ENCODE measurements at places on chromosomes 2 and 18.

DNA sequence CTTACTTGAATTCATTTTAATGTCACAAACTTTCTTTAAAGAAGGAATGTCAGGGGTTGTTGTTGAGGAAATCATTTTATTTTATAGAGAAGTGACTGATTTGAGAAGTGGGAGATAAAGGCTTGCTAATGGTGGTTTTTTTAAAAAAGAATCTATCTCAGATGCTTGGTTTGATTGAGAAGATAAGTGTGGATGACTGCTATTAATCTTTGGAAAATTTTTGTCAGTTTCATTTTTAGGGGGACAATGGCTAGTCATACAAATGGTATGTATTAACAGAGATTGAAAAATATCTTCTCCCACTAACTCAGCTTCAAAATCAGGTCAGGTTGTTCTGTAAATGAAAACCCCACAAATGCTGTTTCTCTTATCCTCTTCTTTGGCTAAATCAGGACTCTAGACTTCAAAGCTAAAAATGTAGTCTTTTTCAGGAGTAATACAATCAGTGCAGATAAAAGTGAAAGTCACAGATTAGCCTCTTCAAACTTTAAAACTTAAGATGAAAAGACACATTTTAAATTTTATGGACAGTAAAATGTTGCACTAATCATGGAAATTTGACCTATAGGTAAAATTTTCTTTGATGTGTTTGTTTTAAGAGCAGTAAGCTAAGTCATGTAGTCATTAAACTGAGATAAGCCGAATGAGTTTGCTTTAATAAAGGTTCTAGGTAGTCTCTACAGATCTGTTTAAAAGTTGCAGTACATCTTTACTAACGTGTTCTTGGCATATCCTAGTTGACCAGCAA, 674.2 kb upstream of the VRK2 start:
- no peak for DNase-seq

GRCh38 chr2:144115739-144116291, 404.1 kb downstream of the ZEB2 start:
- no peak for DNase-seq

GRCh38 chr18:22705328-22705727, 227.8 kb upstream of the RBBP8 start:
- DNase-seq = no peak

DNA sequence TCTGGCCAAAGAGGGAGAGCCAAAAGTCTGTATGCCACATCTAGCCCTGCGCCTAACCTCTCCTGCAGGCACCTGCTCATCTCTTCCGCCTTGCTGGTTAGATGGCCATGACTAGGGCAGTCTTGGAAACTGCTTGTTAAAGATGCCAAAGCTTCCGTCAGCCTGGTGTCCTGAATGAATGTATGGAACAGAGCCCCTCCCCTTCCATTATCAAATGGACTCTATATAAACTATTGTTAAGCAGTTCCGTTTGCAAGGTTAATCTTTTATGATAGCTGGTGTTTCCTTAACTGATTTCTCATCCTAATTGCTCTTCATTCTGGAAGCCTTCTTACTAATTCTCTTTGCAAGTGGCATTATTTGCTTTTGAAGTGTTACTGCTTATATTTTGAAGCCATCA, 87.1 kb downstream of the ATP9B start:
- DNase-seq = no peak

DNA sequence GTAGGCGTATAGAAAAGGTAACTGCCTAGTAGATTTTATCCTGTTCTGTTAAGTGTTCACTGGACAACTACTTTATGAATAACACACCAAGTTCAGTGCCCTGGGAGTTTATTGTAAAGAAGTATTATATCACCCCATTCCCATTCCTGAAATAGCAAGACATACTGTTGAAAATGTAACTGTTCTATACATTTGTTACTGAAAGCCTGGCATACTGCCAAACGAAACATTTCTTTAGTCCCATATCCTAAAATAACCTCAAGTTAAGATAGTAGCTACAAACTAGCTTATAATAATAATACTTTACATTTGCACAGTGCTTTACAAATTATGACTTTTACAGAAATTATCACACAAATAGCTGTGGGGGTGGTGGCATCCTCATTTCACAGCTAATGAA, 25.1 kb downstream of the SPDYA start:
- no peak for DNase-seq

DNA sequence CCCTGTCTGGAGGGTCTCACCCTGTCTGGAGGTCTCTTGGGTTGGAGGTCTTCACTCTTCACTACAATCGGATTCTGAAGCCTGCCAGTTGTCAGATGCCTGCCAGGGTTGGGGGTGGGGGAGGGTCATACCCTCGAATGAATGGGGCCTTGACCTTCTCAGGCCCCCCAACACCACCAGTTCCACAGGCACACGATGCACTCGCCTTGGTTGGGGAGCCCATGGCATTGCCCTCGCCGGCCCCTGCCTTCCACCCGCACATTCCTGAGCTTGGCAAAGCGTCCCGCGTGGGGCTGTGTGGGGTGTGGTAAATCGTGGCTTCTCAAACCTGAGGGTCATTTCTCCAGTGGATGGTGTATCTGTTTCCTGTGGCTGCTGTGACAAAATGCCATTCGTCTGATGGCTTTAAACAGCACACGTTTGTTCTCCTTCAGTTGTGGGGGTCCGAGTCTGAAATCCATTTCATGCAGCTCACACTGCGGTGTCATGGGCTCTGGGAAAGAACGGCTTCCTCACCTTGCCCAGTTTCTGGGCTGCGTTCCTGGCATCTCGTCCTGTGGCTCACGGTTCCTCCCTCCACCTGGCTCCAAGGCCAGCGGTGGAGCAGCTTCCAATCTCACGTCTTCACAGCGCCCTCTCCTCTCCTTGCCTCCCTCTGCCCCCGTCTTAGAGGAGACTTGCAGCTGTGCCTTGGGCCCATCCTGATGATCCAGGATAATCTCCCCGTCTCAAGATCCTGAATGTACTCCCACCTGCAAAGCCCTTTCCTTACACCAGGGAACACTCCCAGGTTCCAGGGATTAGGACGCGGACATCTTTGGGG, 38.0 kb upstream of the HPCAL1 start:
- DNase-seq = peak; percentile 28

DNA sequence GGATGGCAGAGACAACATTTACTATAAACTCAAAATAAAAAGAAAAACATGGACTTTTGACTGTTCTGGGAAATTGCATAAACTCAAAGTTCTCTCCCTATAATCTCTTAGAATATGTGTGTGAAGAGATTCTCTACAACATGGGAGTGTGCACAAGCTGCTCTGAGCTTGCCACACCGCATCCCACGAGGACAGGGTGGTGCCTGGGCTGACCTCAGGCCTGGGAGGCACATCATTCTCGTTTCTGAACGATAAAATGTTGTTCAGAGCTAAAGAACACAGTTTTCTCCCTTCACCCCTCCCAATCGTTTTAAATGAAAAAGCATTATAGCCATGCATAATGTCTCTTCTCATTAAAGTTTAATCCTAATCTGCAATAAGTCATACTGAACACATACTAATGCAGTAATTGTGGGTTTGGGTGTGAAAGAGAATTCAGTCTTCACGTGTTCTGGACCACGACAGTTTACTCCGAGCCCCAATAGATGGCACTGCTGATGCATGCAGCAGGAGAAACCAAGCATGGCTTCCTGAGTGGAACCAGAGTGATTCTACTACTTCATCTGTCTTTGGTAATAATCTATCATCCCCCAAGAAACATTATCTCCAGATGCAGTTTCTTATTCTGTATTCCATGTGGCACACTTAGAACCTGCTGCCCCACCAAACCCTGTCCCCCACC, 46.9 kb upstream of the LAMA1 start:
- DNase-seq = peak; percentile 55

GRCh38 chr2:174841936-174842335, 77.7 kb upstream of the CHRNA1 start:
- peak; percentile 25 for DNase-seq

DNA sequence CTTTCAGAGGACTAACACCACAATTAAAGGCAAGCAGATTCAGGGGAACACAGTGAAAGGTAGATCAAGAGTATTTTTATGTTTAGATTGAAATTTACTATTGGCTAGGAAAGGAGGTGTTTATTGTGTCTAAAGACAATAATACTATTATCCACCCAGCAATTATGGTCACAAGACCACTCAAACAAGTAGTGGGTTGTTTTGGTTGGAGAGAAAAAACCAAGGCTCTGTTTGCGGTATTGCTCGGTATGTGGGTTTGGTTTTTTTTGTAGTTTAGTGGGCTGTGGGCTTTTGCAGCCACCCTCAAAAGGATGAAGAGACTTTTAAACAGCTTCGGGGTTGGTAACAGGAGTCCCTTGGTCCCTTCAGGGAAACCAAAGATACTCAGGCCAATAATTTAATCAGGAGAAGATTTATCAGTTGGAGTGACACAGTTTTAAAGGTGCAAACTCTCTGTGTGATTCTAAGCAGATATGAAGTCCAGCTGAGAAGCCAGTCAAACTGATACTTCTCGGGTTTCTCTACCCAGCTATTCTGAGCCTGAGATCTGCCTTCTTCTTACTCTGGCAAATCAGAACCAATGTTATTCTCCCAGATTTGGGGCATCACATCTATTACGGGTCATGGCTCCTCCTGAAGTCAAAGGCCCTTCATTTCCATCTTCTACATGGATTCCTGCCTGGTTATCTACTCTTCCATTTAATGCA, 55.3 kb downstream of the DCC start:
- DNase-seq = no peak

DNA sequence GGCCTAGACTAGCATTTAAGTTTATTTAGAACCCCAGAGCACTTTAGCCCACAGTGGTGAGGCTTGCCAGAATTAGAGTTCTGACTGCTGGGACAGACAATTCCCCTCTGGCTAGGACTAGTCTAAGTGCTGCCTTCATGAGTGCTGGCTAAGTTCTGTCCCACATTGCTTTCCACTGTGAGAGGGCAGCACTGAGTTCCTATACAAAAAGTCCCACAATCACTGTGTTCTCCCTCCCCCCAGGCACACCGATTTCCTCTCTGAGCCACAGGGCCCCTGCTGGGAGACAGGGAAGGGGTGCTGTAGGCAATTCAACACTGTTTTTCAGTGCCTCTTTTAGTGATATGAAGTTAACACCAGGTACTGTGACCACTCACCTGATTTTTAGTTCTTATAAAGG, 310.9 kb downstream of the DLGAP1 start:
- no peak for DNase-seq

DNA sequence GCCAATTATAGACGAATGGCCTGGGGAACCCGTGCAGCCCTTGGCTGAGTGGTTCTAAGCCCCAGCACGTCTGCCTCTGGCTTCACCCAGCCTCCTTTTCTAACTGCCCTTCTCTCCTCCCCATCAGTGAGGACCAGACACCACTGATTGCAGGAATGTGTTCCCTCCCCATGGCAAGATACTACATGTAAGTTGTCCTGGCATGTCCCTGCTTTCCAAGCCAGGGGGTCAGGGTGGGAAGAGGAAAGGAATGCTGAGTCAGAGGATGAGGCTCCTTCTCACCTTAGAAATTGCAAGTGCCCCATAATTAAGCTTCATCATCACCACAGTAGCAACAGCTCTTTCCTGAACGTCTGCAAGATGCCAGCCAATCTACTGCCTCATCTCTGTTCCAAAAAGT, 4.8 kb downstream of the IL1F10 start:
- DNase-seq = no peak

DNA sequence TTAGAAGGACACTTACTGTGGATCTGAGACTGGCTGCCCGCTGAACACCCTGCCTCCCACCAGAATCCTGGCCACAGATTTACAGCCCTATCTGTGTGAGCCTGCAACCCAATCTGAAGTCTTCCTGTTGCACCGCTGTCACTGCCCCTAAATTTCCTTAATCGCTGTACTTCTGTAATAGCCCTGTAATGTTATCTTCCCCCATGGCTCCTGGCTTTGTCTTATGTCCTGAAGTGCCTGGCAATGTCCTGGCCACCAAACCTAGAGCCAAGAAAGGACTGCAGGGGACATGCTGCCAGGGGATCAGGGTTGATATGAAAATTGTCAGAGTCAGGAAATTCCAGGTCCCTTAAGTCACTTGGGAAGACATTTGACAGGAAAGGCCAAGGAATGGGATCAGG, 52.7 kb downstream of the FHOD3 start:
- no peak for DNase-seq

DNA sequence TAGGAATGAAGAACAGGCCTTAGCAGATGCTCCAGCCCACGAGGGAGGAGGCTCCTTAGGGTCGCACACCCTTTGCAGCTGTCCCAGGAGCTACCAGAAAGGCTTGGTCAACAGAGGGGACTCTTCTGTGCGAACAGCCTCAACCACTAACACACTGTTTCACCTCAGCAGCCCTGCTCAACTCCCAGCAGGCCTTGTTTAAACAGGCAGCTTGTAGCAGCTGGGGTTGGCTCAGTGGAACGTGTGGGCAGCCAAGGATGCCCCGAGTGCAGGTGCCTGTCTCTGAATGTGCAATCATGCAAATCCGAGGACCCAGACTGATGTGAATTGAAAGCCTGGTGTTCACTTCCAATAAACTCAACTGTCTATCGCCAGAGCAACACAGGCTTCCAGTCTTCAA, 88.7 kb upstream of the CXCR4 start:
- DNase-seq = no peak

DNA sequence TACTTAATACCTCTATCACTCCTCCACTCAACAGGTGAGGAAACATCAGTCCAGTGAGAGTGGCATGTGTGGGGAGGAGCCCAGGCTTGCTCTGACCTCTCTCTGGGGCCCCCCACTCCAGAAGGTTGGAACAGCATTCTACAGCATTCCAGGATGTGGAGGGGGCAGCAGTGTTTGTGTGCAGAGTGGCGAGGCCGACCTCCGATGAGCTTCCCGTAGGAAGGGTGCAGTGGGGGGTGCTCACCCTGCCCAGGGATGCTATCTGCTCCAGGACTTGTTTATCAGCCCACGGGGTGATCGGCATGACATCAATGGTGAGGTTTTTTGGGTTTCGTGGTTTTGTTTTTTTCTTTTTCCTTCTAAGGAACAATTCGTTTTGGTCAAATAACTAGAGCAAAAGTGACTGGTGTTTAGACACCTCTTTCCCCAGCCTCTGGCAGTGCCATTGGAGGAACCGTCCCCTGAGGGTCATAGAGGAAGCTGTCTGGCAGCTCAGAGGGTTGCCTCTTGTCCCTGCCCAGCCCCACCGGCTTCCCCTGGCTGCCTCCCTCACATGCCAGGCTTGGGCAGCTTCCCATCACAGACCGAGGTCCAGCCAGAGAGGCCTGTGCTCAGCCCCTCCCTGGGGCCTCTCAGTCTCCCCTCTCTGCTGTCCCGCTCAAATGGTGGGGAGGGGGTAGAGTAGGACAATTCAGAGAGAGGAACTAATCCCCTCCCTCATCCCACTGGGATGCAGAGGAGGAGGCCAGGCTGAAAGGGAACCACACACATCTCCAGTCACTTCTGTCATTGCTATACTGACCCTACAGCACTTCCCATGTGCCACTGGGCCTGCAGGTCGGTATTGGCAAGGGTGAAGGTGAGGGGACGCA, 96.5 kb downstream of the ZFP36L2 start:
- DNase-seq = no peak

Measured in NCI-H524 (cell line).